Activated naive CD4-positive, alpha-beta T cell treated with anti-CD3 and anti-CD28 coated beads, Interleukin-2, amount 10 ng/mL, durations not matched to agents 7 days and 5 days (primary cell): ENCODE measurements at places on chromosomes 3 and 15.

DNA sequence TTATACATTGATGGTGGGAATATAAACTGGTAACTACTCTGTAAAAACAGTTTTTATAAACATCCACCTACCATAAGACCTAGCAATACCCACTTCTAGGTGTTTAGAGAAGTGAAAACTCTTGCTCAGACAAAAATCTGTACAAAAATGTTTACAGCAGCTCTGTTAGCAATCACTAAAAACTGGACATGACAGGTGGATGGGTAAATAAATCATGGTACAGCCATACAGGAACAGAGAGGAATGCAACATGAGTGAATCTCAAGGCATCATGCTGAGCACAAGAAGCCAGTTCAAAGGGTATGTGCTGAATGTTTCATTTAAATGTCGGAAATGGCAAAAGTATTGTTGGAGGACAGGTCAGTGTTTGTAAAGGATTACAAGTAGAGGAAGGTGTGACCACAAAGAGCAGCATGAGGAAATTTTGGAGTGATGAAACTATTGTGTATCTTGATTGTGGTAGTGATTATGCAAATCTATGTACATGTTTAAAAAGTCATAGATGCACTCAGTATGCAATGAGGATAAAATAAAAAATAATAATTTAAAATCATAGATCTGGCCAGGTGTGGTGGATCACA, 2.8 kb upstream of the RNU5A-1 start:
- no peak for DNase-seq

DNA sequence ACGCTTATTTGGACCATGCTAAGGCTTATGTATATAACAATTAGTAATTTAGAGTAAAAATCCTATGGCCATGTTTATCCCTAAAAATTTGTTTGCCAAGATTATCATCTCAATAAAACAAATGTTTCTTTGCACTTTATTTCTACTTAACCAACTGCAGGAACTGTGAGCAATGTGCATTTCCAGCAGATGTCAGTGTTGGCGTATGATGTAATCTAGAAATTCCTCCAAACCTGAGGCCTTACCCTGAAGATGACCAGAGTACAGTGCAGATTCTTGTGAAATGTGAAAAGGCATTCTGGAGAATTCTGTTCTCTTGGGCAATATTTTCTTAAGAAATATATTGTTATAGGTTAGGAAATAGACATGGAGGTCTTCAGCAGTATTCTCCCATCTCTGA, 205.9 kb downstream of the MBNL1 start:
- peak; percentile 27 for DNase-seq

- DNase-seq = no peak
These were observed 56.3 kb downstream of the SLCO2A1 start for GRCh38 chr3:133973249-133973980.

- DNase-seq = no peak
These were observed 12.4 kb downstream of the AMIGO3 start for GRCh38 chr3:49707113-49707480.

DNA sequence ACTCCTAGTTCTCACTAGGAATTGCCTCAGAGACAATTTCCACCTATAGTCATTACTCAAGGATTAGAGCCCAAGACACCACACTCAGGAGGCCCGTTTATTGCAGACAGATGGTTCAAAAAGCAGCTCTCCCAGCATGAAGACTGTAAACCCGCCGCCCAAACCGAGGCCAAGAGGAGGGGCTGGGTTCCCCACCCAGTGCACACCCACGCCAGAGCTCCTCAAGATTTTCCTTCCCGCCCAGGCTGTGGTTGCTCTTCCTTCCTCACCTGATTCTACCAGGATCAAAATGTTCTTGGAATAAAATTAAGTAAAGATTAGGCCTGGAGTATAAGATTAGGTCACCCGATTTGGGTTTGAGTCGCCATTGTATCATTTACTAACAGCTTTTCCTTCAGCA, 364.4 kb downstream of the MECOM start:
- no peak for DNase-seq

GRCh38 chr15:77575203-77575934, 57.3 kb downstream of the LINGO1 start:
- no peak for DNase-seq
